ENCODE measurements at places on chromosomes 5 and 9.

DNA sequence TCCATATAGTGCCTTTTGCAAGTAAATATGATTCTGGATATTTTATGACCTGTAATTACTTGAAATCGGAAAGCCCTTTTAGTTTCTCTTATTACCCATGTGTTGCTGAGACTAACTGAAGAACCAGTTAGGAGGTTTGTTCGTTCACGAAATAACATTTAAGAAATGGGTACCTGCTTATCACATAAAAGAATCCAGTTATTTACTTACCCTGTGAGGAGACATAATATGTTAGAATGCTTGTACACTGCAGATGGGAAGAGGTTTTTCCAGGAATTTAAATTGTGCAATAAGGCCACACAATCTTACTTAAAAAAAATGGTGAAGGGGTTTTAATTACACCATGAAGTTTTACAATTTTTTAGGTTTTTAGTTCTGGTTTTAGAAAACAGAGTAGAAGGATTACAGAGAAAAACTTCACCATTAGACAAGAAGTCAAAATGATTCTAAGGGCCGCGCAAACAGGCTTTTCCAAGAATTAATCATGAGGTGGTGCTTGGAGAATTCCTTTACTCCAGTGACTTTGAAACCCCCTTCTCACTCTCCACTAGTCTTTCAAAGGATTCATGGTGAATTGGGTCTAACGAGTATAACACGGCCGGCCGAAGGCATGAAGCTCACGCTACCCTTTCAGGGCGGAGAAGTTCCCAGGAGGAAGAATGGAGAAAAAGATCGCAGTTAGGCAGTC lies 1.1 kb upstream of the PTGER4 start:
- no peak for DNase-seq

DNA sequence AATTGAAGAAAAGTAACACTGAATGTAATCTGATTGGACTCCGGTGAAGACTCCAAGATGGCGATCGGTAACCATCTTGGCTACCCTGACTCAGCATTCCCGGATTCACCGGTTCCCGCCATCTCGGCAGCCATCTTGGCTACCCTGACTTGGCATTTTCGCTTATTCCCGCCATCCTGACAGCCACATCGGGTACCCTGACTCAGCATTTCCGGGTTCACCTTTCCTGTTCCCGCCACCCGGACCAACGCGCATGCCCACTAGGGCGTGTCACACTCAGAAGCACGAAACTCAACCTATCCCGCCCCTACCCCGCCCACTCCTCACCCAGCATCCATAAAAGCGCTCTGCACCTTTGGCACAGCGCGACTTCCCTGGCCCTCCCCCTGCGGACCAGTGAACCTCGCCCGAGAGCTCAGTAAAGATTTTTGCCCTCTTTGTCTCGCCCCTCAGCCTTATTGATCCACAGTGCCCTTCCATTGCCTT lies 17.2 kb downstream of the SPTLC1 start:
- peak; percentile 74 for DNase-seq

DNA sequence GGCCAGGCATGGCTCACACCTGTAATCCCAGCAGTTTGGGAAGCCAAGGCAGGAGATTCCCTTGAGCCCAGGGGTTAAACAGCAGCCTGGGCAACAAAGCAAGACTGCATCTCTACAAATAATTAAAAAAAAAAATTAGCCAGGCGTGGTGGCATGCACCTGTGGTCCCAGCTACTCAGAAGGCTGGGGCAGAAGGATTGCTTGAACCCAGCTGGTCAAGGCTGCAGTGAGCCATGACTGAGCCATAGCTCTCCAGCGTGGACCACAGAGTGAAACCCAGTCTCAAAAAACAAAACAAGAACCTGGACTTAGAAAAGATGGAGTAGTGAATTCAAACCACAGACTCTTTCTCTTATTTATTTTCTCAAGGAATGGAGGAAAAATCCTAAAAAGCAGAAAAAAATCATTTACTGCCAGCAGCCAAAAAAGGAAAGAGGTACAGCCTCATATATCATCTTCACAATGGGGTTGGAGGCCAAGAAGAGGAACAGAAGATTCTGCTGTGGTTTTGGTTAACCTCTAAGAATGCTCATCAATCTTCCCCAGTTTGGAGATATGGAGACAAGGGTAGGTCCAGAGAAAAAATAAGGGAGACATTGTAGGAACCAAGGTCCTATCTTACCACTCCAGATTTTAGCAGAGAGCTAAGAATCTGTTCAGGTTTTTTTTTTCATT lies 40.0 kb upstream of the MYO10 start:
- DNase-seq: no peak

- no peak for DNase-seq
Observed at GRCh38 chr5:158544388-158545339, 555.1 kb downstream of the EBF1 start.

DNA sequence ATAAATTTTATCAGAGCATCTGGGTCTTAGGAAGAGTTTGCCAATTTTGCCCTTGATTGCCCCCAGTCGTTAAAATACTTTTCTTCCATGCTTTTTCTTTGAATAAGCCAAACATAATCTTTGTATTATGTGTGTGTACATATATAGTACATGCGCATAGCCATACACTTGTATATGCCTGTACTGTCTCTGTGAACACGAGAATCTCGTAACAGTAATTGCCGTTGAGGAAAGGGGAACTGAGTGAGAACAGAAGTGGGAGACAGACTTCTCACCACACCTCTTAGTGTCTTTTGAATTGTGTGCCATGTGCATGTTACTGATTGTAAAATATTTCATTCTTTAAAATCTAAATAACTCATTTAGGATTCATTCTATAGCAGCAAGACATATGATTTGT lies 79.6 kb upstream of the GRHPR start:
- DNase-seq: no peak

DNA sequence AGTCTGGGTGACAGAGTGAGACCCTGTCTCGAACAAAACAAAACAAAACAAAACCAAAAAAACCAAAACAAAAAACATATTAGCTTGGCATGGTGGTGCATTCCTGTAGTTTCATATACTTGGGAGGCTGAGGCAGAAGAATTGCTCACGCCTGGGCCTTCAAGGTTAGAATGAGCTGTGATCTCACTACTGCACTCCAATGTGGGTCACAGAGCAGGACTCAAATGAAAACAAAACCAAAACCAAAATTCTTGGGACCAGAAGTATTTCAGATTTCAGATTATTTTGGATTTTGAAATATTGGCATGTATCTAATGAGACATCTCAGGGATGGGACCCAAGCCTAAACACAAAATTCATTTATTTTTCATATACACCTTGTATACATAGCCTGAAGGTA lies 80.2 kb downstream of the TMC1 start:
- DNase-seq: no peak

GRCh38 chr5:173637340-173637739 lies 20.9 kb upstream of the BOD1 start:
- no peak for DNase-seq

- no peak for DNase-seq
Observed at GRCh38 chr5:40494631-40495236, 185.0 kb upstream of the PTGER4 start.

DNA sequence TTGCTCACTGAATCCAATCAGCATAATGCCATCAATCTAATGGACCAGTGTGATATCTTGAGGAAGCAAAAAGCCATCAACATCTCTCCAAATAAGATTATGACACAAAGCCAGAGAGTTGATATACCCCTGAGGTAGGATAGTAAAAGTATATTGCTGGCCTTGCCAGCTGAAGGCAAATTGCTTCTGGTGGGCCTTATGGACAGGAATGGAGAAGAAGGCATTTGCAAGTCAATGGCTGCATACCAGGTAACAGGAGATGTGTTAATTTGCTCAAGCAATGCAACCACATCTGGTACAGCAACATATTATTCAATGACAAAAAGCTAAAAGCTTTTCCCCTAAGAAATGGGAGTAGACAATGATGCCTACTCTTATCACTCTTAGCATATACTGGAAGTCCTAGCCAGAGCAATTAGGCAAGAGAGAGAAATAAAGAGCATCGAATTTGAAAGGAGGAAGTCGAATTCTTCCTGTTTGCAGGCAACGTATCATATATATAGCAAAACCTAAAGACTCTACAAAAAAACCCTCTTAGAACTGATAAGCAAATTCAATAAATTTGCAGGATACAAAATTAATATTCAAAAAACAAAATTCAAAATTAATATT lies 216.1 kb upstream of the RASA1 start:
- DNase-seq: no peak

DNA sequence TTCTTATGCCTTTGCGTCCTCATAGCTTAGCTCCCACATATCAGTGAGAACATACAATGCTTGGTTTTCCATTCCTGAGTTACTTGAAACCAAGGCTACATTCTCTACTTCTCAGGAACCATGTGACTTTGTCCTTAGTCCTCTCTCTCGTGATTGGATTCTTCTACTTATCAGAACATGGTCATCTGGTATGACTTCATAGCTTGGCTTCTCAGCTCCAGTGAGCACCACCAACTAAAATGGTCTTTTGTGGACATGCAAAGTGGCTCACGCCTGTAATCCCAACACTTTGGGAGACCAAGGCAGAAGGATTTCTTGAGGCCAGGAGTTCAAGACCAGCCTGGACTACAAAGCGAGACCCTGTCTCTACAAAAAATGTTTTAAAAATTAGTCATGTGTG lies 81.2 kb upstream of the NIPBL start:
- no peak for DNase-seq

- no peak for DNase-seq
Observed at GRCh38 chr5:149576021-149576420, 5.3 kb upstream of the ARHGEF37 start.

- DNase-seq: no peak
Observed at GRCh38 chr5:132444061-132444460, 46.5 kb downstream of the IRF1 start.

Measured in right renal pelvis (tissue), 4 donors.